ENCODE measurements at places on chromosomes 16 and 17.

GRCh38 chr16:4593086-4593485 is 21.6 kb downstream of the UBALD1 start:
- DNase-seq = peak; percentile 63

DNA sequence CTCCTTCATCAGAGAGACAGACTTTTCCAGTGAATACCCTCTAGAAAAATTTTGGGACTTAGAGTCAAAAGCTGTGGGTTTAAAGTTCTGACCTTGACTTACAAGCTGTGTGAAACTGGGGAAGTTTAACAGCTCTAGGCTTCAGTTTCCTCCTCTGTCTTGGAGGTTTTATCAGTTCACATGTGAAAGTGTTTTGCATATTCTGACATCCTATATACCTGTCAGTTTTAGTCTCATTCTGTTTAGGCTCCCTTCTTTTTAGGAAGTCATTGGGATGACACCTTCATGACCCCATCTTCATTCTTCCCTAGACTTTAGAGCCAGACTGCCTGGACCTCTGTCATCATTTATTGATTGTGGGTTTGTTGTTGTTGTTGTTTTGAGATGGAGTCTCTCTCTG is 44.4 kb downstream of the YPEL2 start:
- DNase-seq = no peak

DNA sequence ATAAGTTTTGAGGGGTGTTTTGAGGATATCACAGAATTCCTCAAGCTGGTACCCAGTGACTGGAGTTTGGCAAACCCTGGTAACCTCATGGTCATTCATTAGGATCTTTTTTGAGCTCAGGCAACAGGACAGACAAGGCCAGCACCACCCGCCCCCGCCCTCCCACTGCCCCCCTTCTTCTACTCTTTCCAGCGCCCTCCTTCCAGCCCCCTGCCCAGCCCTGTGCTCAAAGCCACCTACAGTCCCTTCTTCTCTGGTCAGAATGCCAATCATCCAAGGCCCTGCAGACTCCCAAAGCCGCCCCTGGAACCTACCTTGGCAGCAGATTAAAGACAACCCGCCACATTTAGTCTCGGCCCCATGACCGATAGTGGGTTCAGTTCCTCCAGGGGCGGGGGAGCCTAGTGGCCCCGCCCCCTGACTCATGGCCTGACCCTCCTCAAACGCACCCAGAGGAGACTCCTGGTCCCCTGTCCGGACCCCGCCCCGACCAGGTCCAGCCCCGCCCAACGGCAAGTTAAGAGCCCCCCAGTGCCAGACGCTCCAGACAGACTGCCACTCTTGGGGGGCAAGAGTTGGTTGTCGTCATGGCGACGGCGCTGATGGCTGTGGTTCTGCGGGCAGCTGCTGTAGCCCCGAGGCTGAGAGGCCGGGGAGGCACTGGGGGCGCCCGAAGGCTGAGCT is at the start of gene NAGS:
NAGS (plus strand) TSS at position 546 of the 684 bp plus-strand sequence; CDS start at position 588, 42 bp downstream.
- peak; percentile 63 for DNase-seq

GRCh38 chr16:67310561-67310960 is 16.0 kb downstream of the KCTD19 start:
- DNase-seq = no peak

DNA sequence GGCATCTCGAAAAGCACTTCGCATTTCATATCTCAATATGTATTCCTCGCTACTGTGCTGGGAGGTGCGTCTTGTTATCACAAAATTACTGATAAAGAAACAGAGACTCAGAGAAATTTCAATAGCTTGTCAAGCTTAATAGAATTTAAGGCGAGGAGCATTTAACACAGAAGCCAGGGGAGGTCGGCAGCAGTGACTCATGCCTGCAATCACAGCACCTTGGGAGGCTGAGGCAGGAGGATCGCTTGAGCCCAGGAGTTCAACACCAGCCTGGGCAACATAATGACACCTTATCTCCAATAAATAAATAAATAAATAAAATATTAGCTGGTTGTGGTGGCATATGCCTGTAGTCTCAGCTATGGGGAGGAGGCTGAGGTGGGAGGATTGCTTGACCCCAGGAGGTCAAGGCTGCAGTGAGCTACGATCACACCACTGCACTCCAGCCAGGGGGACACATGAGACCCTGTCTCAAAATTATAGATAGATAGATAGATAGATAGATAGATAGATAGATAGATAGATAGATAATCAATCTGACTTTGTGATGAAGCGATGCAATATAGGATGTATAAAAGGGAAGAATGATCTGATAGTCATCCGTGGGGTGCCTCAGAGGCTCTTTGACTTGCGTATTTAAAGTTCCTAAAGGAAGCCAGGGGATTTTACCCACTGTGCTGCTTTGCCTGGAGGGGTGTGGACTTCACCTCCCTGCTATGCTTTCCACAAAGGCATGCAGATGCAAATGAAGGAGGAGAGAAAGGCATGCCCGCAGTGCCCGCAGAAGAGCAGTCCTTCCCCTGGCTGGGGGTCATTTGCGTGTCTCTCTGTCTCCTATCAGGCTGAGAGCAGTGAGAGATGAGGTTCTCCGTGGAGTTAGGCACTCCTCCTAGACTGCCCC is 15.9 kb upstream of the USP10 start:
- peak; percentile 63 for DNase-seq

DNA sequence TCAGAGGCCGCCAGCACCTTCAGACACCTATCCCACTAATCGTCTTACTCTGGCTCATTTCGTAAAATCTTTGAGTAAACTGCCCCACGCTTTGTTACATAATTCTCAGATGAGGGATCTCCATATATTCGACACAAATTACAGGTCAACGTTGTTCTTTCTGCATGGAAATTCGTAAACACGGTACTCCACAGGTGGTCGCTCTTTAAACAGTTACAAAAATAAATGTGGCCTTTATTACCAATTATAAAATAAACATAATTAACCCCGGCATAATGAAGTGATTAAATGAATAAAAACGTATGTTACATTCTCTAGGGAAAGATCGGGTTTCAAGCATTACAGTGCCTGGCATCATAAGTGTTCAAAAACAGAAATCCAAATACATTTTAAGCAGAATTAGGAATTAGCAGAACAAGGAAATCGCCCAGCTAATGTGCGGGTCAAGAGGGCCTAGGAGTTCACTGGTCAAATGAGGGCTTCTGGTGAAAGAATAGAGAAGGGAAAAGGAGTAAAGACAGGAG is 943 bp upstream of the PIP4K2B start:
- peak; percentile 21 for DNase-seq

DNA sequence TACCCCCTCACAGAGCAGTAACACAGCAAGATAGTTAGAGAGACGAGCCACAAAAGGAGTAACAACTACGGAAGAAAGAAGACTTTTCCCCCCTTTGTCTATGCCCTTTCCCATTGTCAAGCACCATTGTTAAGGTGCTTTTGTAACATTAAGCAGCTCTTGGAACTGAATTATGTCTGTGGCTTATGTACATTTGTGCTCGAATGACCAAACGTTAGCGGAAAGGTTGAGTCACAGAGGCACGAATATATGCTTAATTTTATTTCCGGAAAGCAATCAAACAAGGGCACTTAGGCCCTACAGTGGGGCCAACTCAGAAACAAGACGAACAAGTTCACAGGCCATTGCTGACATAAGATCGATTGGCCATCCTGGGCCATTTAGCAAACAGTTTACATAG is 109.5 kb downstream of the ANKFN1 start:
- DNase-seq = peak; percentile 33

DNA sequence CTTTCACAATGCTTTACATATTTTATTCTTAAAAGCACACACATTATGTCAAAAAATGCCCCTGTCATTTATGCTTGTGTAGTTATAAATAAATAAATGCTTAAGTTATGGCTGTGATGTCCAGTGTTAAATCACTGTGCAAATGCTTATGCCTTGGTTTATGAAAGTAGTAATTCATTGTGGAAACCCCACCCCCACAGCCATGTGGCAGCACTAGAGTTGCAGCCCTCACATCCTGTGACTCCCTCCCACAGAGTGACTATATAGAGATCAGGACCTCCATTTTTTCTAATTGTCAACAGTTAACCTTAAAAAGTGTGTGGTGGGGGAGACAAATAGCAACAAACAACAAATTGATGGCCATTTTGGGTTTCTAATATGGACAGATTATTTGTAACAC is 2.4 kb downstream of the SKAP1 start:
- no peak for DNase-seq

GRCh38 chr17:74930535-74931036 is 5.1 kb upstream of the OTOP3 start:
- no peak for DNase-seq

DNA sequence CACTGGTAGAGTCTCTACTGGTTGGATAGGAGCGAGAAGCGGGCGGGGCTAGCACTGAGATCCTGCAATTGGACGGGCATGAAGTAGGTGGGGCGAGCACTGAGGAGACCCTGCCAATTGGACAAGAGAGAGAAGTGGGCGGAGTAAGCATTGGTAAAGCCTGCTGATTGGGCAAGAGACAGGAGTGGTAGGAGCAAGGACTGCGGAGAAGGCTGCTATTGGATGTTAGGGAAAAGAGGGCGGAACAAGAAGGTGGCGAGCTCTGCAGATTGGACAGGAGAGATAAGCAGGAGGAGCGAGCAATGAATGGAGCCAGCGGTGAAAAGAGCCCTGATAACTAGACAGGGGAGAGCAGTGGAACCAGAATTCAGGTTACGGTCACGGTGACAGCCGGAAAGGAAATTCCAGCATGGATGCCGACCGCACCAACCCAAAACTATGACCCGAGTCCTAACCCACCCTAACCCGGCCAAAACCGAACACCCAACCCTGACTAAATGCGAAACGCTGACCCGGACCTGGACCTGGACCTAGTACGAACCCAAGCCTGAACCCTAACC is 4.8 kb downstream of the SCGB1C2 start:
- no peak for DNase-seq

GRCh38 chr16:84605339-84605848 is 12.5 kb downstream of the COTL1 start:
- no peak for DNase-seq

GRCh38 chr17:78924481-78925151 is 571 bp downstream of the TIMP2 start:
- DNase-seq = peak; percentile 79

- DNase-seq = no peak
These were observed 20.5 kb downstream of the SLC7A6 start for GRCh38 chr16:68284847-68285246.
